ENCODE measurements at places on chromosomes 7 and 10. TPM values are rescaled to one million over a fixed set of nuclear protein-coding genes. Genes with fewer than 3 reads are reported as not detected.

The SH2B2 gene
- total RNA-seq, result 21.9 TPM

The XRCC2 gene
- 33.2 TPM for total RNA-seq

The ELOVL3 gene
- total RNA-seq, result not detected

The UCN3 gene
- not detected for total RNA-seq

The PAX4 gene
- total RNA-seq, result not detected

The RAPGEF5 gene
- 13.1 TPM for total RNA-seq

GRCh38 chr7:105229641-105230040 lies 159.1 kb downstream of the SRPK2 start:
- no peak overlapping the region for H3K27ac ChIP-seq
- DNase-seq, result no peak
- H3K4me1 ChIP-seq, result peaks cover 14% of the 10 kb centered on the region
- no peaks in the 10 kb centered on the region for H3K36me3 ChIP-seq
- H3K27me3 ChIP-seq, result no peaks in the 10 kb centered on the region
- no peak overlapping the region for H3K4me3 ChIP-seq

DNA sequence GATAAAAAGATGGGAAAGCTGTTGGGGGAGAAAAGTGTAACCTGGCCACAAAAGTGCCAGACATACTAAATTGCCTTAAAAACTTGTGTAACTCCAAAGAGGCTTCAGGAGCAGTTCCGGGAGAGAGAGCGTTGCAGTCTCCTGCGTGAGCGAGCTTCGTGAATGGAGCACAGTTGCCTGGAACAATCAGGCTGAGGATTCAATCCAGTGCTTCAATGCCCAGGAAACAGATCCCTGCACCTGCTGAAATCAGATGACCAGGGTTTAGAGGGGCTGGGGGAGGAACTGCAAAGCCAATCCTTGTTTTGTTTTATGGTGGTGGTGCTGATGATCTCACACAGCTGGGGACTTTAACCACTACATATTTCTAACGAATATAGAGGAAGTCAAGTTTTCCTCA lies 398.3 kb downstream of the DPP6 start:
- peaks cover 3% of the 10 kb centered on the region for H3K36me3 ChIP-seq
- no peak overlapping the region for H3K4me3 ChIP-seq
- H3K27ac ChIP-seq, result no peak overlapping the region
- DNase-seq, result no peak
- no peaks in the 10 kb centered on the region for H3K27me3 ChIP-seq
- H3K4me1 ChIP-seq, result no peaks in the 10 kb centered on the region

DNA sequence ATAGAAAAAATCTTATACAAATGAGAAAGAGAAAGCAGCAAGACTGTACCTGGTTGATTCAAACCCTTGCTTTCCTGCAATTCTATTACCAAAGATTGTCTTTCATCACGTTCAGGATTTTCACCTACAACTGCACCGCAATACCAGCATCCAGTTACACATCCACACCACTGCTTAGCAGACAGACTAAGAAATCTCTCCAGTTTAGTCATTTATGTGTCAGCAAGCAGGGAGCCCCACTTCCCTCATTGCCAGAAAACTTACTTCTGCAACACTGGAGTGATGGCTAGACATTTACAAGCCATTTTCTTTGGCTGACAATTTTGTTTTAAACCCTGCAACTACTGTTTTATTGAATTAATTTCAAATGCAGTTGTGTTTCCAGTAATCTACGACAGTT lies 359.6 kb upstream of the MEOX2 start:
- H3K27ac ChIP-seq, result no peak overlapping the region
- no peaks in the 10 kb centered on the region for H3K4me1 ChIP-seq
- H3K4me3 ChIP-seq, result no peak overlapping the region

DNA sequence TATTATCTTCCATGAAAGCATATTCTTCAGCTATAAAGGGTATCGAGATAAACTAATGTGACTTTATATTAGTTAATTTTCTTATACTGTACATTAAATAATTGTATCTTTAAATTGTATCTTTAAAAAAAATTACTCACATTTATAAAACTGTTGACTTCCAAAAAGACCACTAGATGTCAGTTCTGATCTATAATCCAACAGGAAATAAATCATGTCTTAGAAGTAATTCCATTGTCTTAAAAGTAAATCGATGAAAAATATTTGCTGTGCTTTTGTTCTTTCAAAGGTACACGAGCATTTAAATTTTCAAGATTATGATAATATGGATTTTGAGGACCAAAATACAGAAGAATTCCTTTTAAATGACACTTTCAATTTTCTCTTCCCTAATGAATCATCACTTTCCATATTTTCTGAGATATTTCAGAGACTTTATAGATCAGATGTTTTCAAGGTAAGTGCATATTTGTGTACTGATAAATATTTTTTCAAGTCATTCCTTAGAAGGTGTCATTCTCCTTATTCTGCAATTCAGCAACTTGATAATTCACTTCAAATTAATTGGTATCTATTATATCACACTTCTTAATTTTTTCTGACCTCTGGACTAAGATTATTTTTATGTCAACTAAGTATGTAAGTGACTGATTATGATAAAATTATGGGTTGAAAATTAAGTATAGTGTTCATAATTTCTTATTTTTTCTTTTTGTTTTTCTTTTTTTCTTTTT lies 138.5 kb downstream of the CPED1 start:
- H3K27ac ChIP-seq, result no peak overlapping the region
- DNase-seq, result peak; percentile 18
- H3K4me3 ChIP-seq, result no peak overlapping the region
- no peaks in the 10 kb centered on the region for H3K27me3 ChIP-seq
- no peaks in the 10 kb centered on the region for H3K36me3 ChIP-seq
- no peaks in the 10 kb centered on the region for H3K4me1 ChIP-seq

- DNase-seq, result peak; percentile 28
- H3K27me3 ChIP-seq, result no peaks in the 10 kb centered on the region
- peaks cover 9% of the 10 kb centered on the region for H3K4me1 ChIP-seq
- H3K4me3 ChIP-seq, result no peak overlapping the region
- no peaks in the 10 kb centered on the region for H3K36me3 ChIP-seq
- H3K27ac ChIP-seq, result no peak overlapping the region
These were observed 51.1 kb upstream of the PPP1R3C start for GRCh38 chr10:91683975-91684374.

- no peak for DNase-seq
- no peak overlapping the region for H3K4me3 ChIP-seq
- H3K4me1 ChIP-seq, result no peaks in the 10 kb centered on the region
- no peaks in the 10 kb centered on the region for H3K27me3 ChIP-seq
- no peak overlapping the region for H3K27ac ChIP-seq
These were observed 69.5 kb upstream of the GDF10 start for GRCh38 chr10:47230482-47230881.

DNA sequence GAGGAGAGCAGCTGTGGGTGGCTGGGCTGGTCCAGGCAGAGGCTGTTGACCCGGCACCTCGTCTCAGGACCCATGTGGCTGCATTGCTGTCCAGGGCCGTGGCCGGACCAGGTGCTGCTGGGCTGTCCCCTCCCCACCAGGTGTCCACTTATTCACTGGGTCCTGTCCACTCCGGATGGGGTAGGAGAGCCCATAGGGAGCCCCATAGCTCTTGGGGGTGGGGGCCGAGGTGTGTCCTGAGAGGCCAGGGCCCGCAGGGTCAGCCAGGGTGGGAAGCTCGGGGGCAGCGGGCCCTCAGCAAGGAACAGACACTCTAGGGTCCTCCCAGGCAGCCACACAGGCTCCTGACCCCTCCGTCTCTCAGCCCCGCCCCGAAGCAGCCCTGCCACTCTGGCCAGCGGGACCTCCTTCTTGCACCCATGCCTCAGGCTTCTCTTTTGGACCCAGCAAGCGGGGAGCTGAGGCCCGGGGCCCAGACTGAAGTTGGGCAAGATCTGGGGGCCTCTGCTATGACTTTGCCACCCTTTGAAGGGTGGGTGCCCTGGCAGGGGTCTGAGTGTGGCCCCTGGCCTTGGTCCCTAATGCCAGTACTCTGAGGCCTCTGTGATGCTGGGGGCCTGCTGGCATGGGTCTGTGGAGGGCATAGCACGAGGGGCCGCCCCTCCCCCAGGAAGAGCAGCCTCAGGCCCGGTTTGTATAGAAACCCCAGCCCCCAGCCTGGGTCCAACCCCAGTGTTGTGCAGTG lies 86.4 kb downstream of the NKX6-2 start:
- no peak overlapping the region for H3K4me3 ChIP-seq
- no peaks in the 10 kb centered on the region for H3K36me3 ChIP-seq
- H3K4me1 ChIP-seq, result no peaks in the 10 kb centered on the region
- DNase-seq, result no peak
- H3K27ac ChIP-seq, result no peak overlapping the region
- H3K27me3 ChIP-seq, result no peaks in the 10 kb centered on the region

DNA sequence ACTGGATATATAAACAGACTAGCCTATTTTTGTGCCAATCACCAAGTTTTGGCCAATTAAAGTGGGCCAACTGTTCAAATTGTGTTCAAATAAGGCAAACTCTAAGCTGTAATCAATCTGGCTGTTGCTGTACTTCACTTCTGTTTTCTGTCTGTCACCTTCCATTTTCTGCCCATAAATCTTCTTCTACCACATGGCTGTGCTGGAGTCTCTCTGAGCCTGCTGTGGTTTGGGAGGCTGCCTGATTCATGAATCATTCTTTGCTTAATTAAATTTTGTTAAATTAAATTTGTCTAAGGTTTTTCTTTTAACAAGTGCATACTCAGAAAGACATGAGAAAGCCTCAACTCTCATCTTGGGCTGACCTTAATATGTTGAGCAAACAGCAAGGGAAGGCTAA lies 172.6 kb upstream of the VIPR2 start:
- no peak overlapping the region for H3K4me3 ChIP-seq
- no peaks in the 10 kb centered on the region for H3K27me3 ChIP-seq
- no peaks in the 10 kb centered on the region for H3K4me1 ChIP-seq

DNA sequence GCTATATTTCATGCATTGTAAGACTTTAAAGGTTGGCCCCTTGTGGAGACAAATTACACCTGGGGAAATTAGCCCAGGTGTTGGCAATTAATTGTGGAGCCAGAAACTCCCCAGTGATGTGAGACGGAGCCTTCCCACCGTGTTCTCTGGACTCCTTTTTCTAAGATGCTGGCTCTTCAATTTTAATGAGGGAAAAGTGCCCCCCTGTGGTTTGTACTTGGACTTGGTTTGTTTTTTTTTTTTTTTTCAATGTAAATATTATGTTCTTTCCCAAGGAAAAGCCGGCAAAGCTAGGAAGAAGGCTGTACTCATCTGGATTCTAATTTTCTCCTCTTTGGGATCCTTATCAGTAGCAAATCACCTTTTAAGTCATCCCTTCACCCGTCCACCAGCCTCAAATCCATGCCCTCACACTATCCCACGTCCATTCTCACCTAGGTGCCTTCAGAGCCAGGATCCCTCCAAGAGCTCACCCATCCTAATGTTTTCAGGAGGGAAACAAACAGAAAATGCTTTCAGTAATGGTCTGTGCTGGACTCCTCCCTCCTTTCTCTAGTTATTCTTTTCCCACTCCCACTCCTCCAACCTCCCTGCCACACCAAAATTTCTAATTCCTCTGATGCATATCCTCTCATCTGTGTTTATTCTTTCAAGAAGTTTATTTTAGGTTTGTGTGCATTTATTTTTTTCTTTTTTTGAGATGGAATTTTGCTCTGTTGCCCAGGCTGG lies 20.4 kb upstream of the ST8SIA6 start:
- peaks cover 5% of the 10 kb centered on the region for H3K36me3 ChIP-seq
- no peaks in the 10 kb centered on the region for H3K4me1 ChIP-seq
- no peak overlapping the region for H3K4me3 ChIP-seq
- no peak for DNase-seq
- no peak overlapping the region for H3K27ac ChIP-seq
- H3K27me3 ChIP-seq, result no peaks in the 10 kb centered on the region

GRCh38 chr10:35215107-35215506 lies 88.5 kb downstream of the CREM start:
- no peak overlapping the region for H3K27ac ChIP-seq
- no peaks in the 10 kb centered on the region for H3K36me3 ChIP-seq
- peaks cover 26% of the 10 kb centered on the region for H3K4me1 ChIP-seq
- H3K4me3 ChIP-seq, result no peak overlapping the region

DNA sequence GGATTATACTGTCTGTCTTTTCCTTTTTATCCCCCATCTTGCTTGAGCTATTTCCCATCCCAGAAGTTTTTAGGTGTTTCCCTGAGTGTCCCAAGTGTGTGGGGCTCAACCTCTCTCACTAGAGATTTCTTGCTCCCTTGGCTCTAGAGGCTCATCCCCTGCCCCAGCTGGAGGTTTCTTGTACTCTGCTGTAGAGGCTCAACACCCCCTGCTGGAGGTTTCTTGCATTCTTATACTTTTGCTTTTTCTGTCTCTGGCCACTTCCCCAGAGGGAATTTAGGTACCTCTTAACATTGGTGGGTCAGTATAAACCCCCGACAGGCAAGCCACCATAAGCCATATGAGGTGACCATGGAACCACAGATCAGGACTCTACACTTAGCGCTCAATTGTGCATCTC lies 114.2 kb upstream of the FAM3C start:
- H3K36me3 ChIP-seq, result peaks cover 20% of the 10 kb centered on the region
- H3K4me3 ChIP-seq, result no peak overlapping the region
- H3K4me1 ChIP-seq, result peaks cover 16% of the 10 kb centered on the region
- no peak overlapping the region for H3K27ac ChIP-seq
- H3K27me3 ChIP-seq, result no peaks in the 10 kb centered on the region

- DNase-seq, result no peak
- H3K27ac ChIP-seq, result no peak overlapping the region
- no peaks in the 10 kb centered on the region for H3K36me3 ChIP-seq
- H3K27me3 ChIP-seq, result no peaks in the 10 kb centered on the region
- no peaks in the 10 kb centered on the region for H3K4me1 ChIP-seq
- H3K4me3 ChIP-seq, result no peak overlapping the region
These were observed 55.0 kb downstream of the RAMP3 start for GRCh38 chr7:45212606-45213005.

GRCh38 chr10:49149881-49150280 lies 16.1 kb upstream of the FAM170B start:
- no peak overlapping the region for H3K4me3 ChIP-seq
- no peak for DNase-seq
- no peak overlapping the region for H3K27ac ChIP-seq
- no peaks in the 10 kb centered on the region for H3K36me3 ChIP-seq
- H3K4me1 ChIP-seq, result no peaks in the 10 kb centered on the region

DNA sequence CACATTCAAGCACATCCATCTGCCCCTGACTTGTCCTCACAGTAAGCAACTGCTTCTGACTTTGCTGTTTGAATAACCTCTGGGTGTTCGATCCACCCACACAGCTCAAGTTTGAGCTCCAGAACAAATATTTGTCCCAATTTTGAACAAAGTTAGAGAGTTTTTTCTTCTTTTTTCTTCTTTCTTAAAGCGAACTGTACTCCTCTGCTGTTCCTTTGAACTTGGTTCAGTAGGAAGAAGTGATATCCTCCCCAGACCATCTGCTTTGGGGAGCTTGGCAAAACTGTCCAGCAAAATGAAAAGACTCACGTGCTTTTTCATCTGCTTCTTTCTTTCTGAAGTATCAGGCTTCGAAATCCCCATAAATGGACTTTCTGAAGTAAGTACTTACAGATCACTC lies at the start of gene ITIH2:
Gene ITIH2, plus strand, starts transcription at position 177 of the 400 bp plus-strand sequence. Its CDS starts 119 bp downstream, at position 296.
- no peaks in the 10 kb centered on the region for H3K36me3 ChIP-seq
- no peak within 1 kb of the TSS for H3K4me3 ChIP-seq
- DNase-seq, result no peak
- H3K4me1 ChIP-seq, result no peaks in the 10 kb centered on the region
- no peaks in the 10 kb centered on the region for H3K27me3 ChIP-seq
